Stimulated activated CD4-positive, alpha-beta T cell treated with anti-CD3 and anti-CD28 coated beads, Interleukin-1b, Interleukin-23, amount 100 ng/mL, for 1 hour (primary cell): ENCODE measurements at places on chromosomes 5 and 9.
A peak's percentile ranks its signal among the peaks of the same experiment; 100 is the strongest.

- DNase-seq = no peak
Observed at GRCh38 chr9:113851873-113852272, 24.2 kb upstream of the ZNF618 start.

- no peak for DNase-seq
Observed at GRCh38 chr5:150531686-150532085, 23.8 kb downstream of the NDST1 start.

- no peak for DNase-seq
Observed at GRCh38 chr9:95201206-95201605, 116.3 kb downstream of the FANCC start.

DNA sequence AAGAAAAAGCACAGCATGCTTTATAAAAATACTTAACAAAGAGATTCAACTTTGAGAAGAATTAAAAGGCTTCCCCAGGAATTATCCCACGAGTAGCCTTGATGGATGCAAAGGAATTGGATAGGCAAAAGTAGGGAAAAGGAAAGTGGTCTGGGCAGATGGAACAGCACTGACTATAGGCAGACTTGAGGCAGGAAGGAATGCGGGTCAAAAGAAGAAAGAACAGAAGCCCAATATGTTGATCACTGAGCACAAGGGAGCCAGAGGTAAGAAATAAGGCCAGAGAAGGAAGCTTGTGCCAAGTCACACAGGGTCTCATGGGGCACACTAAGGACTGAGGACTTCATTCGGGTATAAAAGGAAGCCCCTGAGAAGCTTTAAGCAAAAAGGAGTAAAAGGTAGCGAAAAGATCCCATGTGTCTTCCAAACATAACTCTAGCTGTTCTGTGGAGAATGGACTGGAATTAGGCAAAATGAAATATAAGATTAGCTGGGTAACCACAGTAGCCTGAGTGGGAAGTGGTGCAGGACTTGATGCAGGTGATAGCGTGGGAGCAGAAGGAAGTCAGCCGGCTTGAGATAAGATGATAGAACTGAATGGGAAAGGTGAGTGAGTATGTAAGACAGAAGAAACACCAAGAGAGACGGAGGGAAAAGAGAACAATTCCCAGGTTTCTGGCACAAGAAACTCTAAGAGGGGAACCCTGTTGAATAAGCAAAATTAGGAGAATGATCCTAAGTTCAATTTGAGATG, 106.6 kb downstream of the DENND1A start:
- DNase-seq = no peak

DNA sequence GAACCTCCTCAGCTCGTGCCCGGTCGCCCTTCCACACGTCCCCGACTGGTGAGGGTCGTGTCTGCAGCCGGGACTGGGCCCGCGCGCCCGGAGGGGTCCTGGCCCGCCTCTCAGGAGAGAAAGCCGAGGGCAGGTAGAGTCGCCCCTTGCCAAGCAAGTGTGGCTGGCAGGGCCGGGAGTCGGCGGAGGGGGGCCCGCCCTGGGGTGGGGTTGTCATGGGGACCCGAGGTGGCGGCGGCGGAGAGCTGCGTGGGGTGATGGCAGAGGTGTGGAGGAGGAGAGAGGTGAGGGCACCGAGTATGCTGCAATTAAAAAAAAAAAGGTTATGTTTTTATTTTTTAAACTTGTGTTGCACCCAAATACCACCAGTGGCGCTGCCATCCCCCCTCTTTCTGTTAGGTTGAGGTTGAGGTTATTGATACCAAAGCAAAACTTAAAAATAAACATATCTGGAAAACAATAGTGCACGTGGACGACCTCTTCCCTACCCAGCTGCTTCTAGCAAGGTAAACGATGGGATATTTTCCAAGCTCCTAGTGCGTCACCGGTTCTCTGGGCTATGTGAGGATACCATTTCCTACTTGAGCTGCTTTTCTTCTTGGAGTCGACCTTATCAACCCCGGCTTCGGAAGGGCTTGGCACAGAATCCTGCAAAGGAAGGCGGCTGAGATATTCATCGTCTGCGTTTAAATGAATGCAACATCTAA, 660 bp downstream of the SCAMP1 start:
- peak; percentile 21 for DNase-seq
